ENCODE measurements at places on chromosomes 4 and X. TPM values are rescaled to one million over a fixed set of nuclear protein-coding genes. Genes with fewer than 3 reads are reported as not detected.

Gene NIPAL1
- 67.7 TPM for total RNA-seq

Gene PPID
- total RNA-seq = 23.9 TPM

Gene FRMPD4
- total RNA-seq = 0.06 TPM

Gene CLNK
- total RNA-seq = 0.60 TPM

Gene RBPJ
- total RNA-seq = 133 TPM

Gene CFAP99
- 1.2 TPM for total RNA-seq

Gene RRH
- total RNA-seq = not detected

Gene NHS
- total RNA-seq = 1.8 TPM

Gene GPR143
- 0.41 TPM for total RNA-seq

Gene ATP8A1
- total RNA-seq = 40.3 TPM

Gene IL2RG
- 104 TPM for total RNA-seq

Gene SLC6A14
- total RNA-seq = 0.17 TPM

Gene ARHGEF6
- total RNA-seq = 6.6 TPM

Gene CT55
- not detected for total RNA-seq

Gene UGT2B11
- total RNA-seq = not detected

Gene P2RY8
- 2.0 TPM for total RNA-seq

Gene RHOXF2
- total RNA-seq = not detected

Gene USP17L29
- not detected for total RNA-seq

Gene FUNDC1
- 13.6 TPM for total RNA-seq

Gene BOD1L1
- 29.6 TPM for total RNA-seq

Gene CLGN
- total RNA-seq = 7.9 TPM

Gene GAGE10
- total RNA-seq = not detected

Gene TLL1
- total RNA-seq = 4.8 TPM

Gene ZNF185
- total RNA-seq = 4.2 TPM

Gene TBC1D19
- 3.7 TPM for total RNA-seq

Gene PABPC4L
- 0.17 TPM for total RNA-seq

All from mucosa of descending colon (tissue), 3 donors.